ENCODE measurements at places on chromosomes 7 and 10.

DNA sequence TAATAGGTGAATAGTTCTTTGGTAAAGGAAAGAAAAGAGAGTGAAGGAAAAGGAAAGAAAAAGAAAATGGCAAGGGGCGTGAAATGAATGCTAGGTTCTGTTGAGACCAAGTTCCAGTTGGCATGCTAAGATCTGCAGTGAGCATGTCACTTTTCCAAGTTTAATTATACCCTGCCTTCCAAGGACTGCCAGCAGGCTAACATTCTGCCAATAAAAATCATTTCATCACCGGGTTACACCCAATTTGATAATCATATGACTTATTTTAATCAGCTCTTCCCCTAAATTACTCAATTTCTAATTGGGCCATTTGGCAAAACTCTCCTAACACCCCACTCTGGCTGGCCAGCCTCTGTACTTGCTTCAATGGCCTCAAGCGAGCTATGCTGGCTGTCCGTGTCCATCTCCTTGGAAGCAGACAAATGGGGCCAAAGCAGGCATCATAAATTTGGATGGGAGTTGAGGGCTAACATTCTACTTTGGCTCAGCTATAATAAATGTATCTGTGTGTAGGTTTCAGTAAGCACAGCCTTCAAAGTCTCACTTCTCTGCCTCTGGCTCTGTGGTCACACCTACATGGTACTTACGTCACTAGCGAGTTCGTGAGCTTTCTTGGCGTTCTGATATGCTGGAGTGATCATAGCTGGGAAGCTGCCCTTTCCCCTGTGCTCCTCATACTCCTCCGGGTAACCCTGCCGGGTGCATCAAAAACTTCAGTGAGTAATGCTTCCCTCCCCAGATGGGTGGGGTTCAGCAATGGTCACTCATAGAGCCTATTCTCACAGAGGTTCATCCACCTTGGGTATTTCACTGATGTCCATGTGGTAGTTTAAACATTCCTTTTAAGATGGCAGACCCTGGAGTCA, 17.3 kb downstream of the NRAP start:
- DNase-seq, result no peak

- DNase-seq, result no peak
Measured at GRCh38 chr10:123687758-123688157, 21.6 kb downstream of the GPR26 start.

- no peak for DNase-seq
Measured at GRCh38 chr7:77833136-77833535, 34.6 kb downstream of the PHTF2 start.

DNA sequence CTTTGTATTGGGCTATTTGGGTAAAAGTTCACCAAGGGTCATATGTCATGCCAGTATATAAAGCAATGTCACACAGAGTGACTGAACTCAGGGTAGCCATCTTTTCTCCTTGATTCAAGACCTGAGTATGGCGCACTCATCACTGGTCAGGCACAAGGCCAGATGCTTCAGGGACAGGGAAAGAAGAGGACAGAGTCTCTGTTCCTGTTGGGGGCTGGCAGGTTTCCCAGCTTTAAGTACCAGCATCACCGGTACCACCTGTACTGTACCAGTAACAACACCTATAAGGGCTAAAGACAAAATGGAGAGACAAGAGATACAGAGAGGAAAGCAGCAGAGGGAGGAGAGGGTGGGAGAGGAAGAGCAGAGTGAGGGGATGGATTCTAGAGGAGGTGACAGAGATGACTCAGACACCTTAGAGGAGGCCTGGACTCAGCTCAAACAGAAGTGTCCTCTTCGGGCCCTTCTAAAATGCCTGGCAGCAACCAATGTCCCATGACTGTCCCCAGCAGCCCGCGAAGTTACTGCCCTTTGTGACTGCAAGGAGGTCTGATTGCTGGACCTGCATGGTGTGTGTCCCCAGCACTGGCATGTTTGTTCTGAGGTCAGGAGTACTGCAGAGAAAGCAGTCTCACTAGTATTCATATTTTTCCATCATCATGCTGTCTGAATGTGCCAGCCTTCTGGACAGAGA, 191.3 kb downstream of the MYOF start:
- DNase-seq, result no peak

Data from HuH-7 (cell line).